HCT116 (cell line): ENCODE measurements at places on chromosomes 12 and 14.

DNA sequence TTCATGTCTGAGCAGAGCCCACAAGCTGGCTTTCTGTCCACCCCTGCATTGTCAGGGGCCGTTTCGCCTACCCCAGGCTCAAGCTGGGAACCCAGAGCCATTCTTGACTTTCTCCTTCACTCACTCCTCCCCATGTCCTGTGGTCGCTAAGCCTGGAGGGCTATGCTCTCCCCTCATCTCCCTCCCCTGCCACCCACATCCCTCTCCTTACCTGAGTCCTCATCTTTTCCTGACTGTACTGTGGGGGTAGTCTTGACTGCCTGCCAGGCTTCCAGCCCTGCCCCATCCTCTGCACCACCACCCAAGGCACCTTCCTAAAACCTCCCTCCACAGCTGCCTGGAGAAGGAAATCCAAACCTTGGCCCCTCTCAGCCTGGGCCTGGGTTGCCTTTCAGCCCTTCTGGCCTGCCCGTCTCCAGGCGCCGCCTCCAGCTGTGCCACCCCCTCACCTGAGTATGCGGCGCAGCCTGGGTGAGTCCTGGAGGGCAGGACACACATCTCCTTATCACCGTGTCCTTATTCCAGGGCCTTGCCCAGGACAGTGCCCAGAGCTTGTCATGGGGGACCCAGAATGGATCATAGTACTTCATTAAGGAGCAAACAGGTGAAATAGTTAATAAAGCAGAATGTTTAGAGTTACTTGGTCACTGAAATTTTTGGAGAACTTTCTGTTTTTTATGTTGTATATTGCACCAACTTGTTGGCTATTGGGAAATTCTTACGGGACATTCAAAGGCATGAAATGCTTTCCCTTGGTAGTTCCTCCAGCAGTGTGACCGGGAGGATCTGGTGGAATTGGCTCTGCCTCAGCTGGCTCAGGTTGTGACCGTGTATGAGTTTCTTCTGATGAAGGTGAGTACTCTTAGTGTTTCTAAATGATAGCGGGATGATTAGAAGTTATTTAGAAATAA, 14.5 kb downstream of the ZNF839 start:
- DNase-seq = no peak

DNA sequence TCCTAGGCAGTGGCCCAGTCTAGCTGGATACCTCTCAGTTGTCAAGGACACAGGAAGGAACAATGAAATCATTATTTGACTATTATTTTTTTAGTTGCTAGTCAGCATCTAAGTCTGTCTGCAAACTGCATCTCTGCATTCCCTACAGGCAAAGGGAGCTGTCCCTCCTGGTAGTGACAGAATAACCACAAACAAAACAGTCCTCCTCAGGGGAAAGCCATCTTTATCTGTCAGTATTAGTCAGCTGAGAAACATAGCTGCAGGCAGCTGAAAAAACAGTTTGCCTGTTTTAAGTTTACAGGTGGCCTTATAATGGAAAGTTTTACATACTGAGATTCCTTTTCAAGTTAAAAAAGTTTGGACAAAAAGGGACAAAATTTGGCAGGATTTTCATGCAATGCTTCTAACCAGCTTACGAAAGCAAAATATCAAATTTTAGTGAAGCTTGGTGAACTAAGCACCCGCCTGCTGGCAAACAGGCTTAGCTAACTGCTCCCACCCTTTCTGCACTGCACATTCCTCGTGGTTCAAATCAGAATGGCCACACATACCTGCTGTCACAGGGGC, 29.5 kb downstream of the SLC25A21 start:
- no peak for DNase-seq

DNA sequence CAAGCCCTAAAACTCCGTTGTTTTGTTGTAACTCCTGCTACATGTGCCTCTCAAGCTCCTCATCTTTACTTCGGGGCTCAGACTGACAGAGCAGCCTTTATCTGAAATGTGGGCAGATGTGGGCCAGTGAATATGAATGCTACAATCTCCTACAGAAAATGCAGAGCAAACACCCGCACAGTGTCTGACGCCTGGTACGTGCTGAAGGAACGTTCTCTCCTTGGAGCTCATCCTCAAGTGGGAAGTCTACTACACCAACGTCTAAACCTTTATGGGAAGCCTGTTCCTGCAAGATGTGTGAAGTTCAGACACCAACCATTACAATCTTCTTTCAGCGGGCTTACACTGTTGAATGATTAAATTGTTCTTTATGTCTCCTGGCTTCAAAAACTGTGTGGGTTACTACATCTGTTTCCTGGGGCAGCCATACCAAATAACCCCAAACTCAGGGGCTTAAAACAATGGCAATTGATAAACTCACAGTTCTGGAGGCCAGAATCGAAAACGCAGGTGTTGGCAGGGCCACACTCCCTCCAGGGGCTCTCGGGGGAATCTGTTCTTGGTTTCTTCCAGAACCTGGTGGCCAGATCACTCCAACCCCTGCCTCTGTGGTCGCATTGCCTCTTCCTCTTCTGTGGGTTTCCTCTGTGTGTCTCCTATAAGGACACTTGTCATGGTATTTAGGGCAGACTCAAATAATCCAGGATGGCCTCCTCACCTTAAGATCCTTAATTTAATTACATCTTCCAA, 179.7 kb upstream of the PLXNC1 start:
- DNase-seq = no peak

GRCh38 chr12:1527789-1528188, 66.6 kb downstream of the FBXL14 start:
- DNase-seq = no peak

DNA sequence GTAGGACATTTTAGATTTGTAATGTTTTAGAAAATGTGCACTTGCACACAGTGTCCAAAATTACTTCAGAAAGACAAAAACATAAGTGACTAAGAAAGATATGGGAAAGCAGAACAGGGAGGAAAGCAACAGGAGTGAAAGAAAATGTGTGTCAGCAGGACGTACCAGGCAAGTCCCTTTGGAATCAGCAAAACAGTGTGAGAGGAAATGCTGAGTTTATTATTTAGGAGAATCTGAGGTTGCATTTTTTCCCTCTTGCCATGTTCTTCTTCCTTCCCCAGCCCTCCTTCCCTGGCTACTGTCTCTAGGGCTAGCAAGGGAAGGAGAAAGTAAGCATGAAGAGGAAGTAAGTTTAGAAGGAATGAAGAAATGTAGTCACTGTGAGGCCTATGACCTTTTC, 67.7 kb upstream of the CD163 start:
- DNase-seq = no peak

DNA sequence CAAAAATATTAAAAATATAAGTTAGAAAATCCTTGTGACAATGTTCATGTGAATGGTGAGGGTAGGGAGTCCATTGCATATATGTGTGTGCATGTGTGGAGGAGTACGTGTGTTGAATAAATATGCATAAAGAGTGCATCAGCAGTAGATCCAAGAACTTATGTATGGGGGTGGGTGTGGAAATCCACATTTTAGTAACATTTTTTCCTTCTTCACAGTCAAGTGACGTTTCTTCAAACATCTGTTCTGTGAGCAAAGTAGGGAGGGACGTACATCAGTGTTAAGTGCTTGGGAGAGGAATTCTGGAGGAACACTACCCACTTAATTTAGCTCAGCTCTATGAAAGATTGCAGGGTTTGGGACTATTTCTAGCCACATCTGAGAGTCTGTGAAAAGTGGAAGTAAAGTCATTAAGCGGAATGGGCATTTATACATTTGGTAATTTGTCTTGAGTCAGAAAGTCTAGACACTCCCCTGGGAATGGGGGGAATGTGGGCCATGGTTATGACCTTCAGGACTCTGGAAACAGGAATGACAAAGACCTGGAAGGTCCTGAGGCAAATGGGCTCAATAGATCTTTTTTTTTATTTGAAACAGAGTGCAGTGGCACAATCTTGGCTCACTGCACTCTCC, 156.4 kb upstream of the PLXNC1 start:
- DNase-seq = no peak

GRCh38 chr14:70665448-70666360, 24.0 kb downstream of the TTC9 start:
- DNase-seq = peak; percentile 45

- no peak for DNase-seq
Observed at GRCh38 chr12:24088751-24089509, 139.5 kb upstream of the SOX5 start.

DNA sequence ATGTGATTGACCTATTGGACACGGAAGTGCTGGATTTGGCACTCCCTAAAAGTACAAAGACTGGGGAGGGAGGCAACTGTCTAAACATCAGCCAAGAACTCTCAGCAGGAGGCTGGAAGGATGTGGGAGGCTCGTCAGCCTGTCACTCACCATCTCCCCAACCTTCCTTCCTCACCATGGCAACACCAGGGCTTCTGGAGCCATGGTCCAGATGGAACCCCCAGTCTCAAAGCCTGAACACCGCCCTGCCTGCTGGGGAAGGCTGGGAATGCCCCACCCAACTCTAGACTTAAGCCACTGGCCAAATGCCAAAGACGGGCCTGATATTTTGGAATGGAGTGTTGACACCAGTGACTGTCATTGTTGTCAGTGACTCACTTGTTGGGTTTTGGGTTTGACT, 55.3 kb downstream of the GALNT16 start:
- no peak for DNase-seq

DNA sequence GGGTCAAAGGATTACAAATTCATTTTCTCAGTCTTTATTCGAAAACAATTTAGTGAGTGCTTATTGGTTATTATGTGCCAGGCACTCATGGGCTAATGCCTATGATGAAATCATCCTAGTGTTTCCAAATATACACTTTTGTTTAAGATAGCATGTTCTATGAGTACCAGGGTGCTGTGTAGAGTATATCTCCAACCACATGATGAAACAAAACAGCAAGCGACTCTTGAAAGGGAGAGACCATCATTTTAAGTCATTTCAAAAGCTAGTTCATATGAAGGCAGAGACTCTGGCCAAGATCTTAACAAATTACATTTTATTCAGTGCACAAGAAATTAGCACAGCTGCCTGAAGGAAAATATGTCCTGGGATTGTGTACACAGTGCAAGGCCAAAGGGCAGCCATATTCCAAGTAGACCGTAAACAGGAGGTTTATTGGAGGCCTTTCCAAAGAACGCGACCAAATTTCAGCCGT, 204.2 kb downstream of the EFCAB11 start:
- no peak for DNase-seq

DNA sequence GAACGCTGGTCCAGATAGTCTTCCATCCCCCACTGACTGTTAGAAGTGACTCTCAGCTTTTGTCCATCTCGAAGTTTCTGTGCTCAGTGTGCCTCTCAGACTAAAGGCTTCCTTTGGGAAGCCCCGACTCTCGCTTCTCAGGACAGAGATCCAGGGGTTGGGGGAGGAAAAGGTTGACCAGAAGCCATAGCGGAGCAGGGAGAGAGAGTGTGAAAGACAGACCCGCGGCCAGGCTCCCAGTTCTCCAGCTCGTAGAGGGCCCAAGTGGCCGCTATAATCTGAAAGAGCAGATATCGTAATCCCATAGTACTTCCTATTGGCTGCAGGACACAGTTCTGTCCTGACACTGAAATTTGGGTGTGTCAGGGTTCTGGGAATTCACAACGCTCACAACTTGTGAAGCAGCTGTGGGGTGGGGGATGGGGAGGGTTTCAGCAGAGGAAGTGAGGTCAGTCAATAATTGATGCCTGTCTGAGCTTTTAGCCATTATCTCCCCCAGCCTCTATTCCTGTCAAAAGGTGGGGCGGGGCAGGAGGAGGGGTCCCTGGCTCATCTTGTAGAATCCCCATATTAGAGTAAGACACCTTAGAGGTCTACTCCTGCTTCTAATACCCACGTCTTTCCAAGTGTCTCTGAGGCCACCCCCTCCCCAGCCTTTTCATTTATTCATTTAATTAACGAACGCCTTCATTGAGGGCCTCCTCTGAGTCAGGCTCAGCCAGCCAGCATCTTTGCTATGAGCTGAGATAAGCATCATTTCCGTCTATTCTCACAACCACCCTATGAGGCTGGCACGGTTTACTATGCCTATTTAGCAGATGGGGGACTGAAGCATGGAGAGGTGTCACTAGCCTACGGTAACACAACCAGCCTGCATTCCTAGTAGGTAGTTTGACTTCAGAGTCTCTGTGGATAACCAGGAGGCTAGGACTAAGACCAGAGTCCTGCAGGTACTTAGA, 1.6 kb upstream of the ACVRL1 start:
- no peak for DNase-seq

DNA sequence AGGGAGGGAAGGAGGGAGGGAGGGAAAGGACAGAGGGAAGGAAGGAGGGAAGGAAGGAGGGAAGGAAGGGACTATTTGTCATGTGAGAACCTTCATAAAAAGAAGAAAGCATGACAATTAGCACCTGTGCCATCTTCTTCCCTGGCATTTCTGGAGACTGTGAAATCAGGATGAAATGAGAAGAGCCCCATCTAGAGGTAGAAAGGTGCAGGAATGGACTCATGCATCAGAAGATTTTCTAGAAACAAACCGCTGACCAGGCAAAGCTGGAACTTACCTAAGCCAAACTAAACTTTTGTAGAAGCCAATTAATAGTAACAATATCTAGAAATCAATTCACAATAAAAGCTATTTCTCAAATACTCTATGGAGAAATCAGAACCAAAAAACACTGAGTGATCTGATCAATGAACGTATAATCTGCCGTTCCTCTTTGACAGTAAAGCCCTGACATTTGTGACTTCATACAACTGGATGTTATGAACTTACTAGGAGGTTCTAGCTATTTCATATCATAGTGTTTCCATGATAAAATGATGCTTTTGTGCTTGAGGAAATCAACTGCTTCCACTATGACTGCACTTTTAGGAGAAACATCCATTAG, 24.4 kb upstream of the CRACR2A start:
- DNase-seq = peak; percentile 33

DNA sequence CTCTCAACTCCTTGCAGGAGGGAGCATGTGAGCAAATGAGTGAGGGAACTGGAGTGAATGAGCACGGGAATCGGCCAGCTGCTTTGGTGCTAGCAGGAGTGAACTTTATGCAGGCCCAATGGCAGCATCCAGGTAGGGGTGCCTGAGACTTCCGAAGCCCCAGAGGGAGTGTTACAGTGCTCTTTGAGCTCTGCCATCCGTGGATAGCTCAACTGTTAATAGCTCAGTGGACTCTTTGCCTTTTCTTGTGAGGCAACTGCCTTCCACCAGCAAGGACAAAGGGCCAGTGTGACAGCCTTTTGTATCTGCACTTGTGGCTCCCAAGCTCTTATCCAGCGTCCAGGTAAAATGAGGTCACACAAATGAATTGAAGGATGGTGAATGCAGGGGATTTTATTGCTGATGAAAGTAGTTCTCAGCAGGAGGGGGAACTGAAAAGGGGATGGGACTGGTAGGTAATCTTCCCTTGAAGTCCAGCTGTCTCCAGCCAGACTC, 12.9 kb downstream of the CREBL2 start:
- DNase-seq = no peak

- DNase-seq = no peak
Observed at GRCh38 chr12:124902916-124903315, 11.5 kb downstream of the UBC start.

- DNase-seq = no peak
Observed at GRCh38 chr12:67853204-67853603, 136.0 kb upstream of the IFNG-AS1 start.

DNA sequence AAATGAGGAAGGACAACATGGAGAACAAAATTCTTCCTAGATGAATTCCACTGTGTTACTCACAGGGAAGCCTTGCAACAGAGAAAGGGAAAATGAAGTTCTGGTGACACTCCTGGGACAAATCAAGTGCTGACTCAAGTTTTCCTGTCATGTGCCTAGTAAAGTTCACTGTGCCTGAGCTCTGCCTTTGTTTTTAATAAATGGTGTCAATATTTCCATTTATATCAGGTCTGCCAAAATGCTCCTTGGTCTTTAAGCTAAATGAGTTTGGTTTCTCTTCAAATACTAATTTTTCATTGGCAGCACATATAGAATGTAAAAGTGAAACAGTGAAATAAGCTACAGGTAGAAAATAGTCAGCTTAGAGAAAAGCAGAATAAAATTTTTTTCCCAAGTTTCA, 33.0 kb downstream of the HIGD1C start:
- peak; percentile 7 for DNase-seq
